IMR-90 (cell line): ENCODE measurements at places on chromosomes 5 and 9. TPM values are rescaled to one million over a fixed set of nuclear protein-coding genes. Genes with fewer than 3 reads are reported as not detected.
A peak's percentile ranks its signal among the peaks of the same experiment; 100 is the strongest.

- H3K36me3 ChIP-seq, result no peaks in the 10 kb centered on the region
- no peak overlapping the region for H3K27ac ChIP-seq
- peaks cover 4% of the 10 kb centered on the region for H3K4me1 ChIP-seq
- DNase-seq, result no peak
- no peaks in the 10 kb centered on the region for H3K27me3 ChIP-seq
- H3K4me3 ChIP-seq, result no peak overlapping the region
Measured at GRCh38 chr9:72312386-72312987, 52.5 kb downstream of the ZFAND5 start.

DNA sequence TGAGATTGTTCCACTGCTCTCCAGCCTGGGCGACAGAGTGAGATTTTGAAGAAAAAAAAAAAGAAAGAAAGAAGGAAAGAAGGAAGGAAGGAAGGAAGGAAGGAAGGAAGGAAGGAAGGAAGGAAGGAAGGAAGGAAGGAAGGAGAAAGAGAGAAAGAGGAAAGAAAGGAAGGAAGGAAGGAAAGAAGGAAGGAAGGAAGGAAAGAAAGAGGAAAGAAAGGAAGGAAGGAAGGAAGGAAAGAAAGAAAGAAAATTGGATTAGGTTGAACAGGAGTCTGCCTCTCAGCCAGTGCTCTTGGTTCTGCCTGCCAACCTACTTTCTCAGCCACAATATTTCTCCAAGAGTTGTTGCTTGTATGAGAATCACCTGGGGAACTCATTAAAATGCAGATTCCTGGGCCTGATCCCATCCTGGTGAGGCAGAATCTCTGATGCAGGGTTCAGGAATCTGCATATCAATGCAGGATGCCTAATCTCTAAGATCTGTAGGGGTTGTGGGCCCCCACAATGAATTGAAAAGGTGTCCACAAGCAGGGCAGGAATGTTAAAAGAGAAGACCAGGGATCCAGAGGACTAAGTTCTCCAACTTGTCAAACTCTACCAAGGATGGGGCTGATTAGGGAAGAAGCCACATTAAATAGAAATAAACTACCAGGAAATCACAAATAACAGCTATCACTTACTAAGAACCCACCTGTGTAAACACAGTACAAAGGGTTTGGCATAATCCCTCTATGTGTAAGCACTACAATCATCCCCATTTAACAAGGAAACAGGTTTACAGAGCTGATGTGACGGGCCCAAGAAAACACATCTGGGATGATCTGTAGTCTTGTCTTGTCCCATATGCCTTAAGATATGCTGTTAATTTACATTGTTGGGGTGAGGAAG lies 23.4 kb upstream of the GALNT10 start:
- H3K27me3 ChIP-seq, result peaks cover 38% of the 10 kb centered on the region
- DNase-seq, result no peak
- no peak overlapping the region for H3K4me3 ChIP-seq
- no peaks in the 10 kb centered on the region for H3K36me3 ChIP-seq
- H3K4me1 ChIP-seq, result no peaks in the 10 kb centered on the region

DNA sequence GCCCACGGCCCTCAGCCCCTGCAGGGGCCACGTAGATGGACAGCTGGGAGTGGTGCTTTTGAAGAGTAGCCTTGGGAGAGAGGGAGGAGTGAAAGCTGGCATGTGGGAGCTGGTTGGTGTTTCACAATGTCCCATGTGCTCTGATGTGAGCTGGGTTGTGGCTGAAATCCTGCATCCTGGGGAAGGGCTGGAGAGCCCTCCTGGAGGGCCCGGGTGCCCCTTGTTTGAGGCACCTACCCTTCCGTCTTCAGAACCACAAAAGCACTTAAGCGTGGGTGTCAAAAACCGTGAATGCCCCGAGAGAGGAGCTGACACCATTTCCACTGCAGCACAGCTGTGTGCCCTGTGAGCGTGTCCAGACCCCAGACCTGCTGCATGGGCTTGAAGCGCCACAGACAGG lies 199.1 kb upstream of the ZNF618 start:
- H3K36me3 ChIP-seq, result no peaks in the 10 kb centered on the region
- no peaks in the 10 kb centered on the region for H3K27me3 ChIP-seq
- peaks cover 21% of the 10 kb centered on the region for H3K4me1 ChIP-seq
- DNase-seq, result no peak
- H3K27ac ChIP-seq, result no peak overlapping the region

DNA sequence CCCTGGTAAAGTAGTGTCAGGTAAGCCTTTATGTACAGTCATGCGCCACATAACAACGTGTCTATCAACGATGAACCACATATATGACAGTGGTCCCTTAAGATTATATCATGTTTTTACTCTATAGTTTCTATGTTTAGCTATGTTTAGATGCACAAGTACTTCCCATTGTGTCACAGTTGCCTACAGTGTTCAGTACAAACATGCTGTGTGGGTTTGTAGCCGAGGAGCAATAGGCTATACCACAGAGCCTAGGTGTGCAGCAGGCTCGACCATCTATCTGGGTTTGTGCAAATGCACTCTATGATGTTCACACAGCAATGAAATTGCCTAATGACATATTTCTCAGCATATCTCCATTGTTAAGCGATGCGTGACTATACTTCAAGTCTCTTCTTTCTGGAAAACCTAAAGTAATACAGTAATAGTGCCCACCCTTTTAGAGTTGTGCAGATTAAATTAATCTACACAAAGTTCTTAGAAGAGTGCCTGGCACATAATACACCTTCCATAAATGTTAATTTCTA lies 295.9 kb downstream of the ARHGAP26 start:
- H3K27me3 ChIP-seq, result no peaks in the 10 kb centered on the region
- peaks cover 34% of the 10 kb centered on the region for H3K4me1 ChIP-seq

DNA sequence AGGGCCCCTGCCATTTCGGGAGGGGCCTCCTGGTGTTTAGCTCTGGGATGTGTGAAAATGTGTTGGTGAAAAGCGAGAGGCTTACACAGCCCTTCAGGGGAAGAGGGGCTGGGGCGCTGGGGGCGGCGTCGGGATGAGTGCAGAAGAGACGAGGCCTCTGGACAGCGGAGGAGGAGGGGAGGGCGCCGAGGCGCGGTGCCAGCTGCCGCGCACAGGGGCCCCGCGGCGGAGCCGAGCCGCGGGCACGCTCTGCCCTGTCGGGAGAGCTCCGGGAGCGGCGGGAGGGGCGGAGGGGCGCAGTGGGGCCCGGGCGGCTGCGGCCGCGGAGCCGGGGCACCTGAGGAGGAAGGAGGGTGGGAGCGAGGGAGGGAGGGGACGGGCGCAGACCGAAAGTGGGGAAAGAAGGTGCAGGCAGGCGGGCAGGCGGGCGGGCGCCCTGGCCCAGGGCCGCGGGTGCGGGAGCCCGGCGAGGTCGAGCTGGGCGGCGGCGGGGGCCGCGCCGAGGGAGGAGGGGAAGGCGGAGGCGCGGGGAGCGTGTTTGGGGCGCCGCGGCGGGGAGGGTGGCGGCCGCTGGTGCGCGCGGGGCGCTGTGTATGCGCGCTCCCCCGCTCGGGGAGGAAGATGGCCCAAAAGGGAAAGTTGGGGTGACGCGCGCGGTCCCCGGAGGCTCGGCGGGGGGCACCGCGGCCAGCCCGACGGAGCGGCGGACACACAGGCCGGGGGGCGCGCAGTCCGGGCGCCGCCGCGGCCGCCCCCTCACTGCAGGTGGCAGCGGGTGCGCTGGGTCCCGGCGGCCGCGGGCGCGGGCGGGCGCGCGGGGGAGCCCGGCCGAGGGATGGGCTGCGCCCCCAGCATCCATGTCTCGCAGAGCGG lies at the start of gene PDE8B:
PDE8B (plus strand) TSS at position 590 of the 873 bp plus-strand sequence; CDS start at position 836, 246 bp downstream.
- H3K27me3 ChIP-seq, result peaks cover 70% of the 10 kb centered on the region
- no peaks in the 10 kb centered on the region for H3K4me1 ChIP-seq
- H3K27ac ChIP-seq, result no peak within 1 kb of the TSS
- no peaks in the 10 kb centered on the region; the same call in 1 of the 2 replicates for H3K36me3 ChIP-seq
- DNase-seq, result no peak

GRCh38 chr9:91199739-91200497 lies 161.8 kb downstream of the AUH start:
- H3K4me3 ChIP-seq, result no peak overlapping the region
- no peaks in the 10 kb centered on the region for H3K27me3 ChIP-seq
- peak overlapping the region; percentile 53; the same call in 1 of the 2 replicates for H3K27ac ChIP-seq
- no peak for DNase-seq
- no peaks in the 10 kb centered on the region for H3K36me3 ChIP-seq
- H3K4me1 ChIP-seq, result peaks cover 23% of the 10 kb centered on the region

Gene FBLL1
- under 0.01 and 0.18 TPM in 2 replicates for total RNA-seq
